Globus pallidus (tissue), 1 donor: ENCODE measurements at places on chromosomes 1 and 21.
A peak's percentile ranks its signal among the peaks of the same experiment; 100 is the strongest.

DNA sequence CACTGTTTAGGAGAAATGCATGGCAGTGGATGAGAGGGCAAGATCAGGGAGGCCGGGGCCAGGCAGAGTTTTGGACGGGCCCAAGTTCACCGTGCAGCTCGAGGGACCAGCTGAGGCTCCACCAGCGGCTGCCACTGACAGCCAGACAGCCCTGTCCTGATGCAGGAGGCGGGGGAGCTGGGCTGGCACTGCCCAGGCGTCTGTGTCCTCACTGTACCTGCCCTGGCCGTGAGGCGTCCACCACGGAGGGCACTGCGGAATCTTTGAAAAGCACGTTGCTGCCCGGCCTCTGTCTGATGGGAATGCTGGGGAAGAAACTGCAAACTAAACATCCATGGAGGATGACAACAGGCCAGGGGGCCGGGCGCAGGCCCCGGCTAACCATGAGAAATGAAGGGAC is 35.5 kb downstream of the VPS26C start:
- DNase-seq, result no peak

DNA sequence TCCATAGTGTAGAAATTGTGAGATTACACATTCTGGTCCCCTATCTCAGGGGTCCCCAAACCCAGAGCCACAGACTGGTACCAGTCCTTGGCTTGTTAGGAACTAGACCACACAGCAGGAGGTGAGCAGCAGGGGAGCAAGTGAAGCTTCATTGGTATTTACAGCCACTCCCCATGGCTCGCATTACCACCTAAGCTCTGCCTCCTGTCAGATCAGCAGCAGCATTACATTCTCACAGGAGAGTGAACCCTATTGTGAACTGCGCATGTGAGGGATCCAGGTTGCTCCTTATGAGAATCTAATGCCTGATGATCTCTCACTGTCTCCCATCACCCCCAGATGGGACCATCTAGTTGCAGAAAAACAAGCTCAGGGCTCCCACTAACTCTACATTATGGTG is 229.7 kb upstream of the IRF2BP2 start:
- DNase-seq, result no peak

DNA sequence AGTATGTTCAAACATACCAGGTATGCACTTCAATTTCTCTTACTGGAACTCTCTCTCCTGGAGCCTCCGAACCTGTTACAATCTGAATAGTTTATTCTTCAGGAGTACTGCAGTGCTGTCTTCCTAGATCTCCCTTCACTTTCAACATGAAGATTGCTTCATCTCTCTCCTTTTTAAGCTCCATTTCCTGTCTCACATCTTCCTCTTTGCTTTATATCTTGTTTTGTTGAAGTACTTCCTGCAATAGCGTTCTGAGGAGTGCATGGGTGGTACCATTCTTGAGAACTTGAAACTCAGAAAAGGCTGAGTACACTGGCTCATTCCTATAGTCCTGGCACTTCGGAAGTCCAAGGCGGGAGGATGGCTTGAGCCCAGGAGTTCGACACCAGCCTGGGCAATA is 15.7 kb upstream of the C1orf146 start:
- DNase-seq, result no peak

DNA sequence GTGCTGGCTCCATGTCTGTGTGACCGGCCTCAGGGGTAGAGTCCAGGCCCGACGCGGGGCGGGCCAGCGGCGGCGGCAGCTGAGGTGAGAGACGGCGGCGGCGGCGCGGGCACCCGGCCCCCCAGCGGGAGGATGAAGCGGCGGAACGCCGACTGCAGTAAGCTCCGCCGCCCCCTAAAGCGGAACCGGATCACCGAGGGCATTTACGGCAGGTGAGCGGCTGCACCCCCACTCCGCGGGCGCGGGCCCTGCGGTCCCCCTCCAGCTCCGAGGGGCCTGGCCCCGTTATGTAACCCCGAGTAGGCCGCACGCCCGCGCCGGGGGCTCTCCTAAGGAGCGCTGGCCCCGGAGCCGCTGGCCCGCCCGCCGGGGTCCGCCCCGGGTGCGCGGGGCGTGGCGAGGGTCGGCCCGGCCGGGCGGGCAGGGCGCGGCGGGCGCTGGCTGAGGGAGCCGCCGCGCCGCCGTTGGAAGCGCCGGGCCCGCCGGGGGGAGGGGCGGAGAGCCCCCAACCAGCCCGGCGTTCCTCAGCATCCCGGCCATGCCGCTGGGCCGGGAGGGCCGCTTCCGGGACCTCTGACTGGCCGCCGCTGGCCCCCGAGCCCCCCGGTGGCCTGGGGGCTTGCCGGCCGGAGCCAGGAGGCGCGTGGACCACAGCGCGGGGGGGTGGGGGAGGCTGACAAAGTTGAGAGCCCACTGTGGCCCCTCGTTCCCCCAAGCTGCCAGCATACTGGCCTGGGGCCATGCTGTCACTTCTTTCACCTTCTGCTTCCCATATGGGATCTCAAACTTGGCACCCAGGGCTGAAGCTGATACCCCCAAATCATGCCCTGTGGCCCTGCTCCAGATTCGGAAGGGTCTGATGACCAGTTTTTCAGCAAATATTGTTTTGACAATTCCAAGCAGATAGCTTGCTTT is 527 bp downstream of the MACO1 start:
- peak; percentile 20 for DNase-seq

DNA sequence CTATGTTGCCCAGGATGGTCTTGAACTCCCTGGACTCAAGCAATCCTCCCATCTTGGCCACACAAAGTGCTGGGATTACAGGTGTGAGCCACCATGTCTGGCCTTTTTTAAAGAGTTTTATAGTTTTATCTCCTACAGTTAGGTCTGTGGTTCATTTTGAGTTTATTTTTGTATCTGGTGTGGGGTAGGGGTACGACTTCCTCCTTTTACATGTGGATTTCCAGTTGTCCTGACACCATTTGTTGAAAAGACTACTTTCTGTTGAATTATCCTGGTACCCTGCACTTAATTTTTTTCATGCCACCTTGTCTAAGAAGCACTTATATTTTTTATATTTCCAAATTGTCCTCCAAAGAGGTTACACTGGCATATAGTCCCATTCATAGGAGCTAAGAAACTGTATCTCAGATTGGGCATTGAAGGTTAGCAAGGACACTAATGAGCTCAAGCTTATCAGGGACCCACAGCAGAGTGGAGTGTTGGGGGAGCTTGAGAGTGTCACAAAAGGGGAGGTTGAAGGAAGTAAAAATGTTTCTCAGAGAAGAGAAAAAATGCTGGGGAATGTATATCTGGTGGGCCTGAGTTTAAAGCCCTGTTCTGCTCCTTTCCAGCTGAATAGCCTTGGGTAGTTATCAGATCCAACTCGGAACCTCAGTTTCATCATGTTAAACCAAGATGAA is 23.4 kb upstream of the MEF2D start:
- no peak for DNase-seq

GRCh38 chr1:66711420-66711819 is 40.8 kb upstream of the DYNLT5 start:
- peak; percentile 22 for DNase-seq

DNA sequence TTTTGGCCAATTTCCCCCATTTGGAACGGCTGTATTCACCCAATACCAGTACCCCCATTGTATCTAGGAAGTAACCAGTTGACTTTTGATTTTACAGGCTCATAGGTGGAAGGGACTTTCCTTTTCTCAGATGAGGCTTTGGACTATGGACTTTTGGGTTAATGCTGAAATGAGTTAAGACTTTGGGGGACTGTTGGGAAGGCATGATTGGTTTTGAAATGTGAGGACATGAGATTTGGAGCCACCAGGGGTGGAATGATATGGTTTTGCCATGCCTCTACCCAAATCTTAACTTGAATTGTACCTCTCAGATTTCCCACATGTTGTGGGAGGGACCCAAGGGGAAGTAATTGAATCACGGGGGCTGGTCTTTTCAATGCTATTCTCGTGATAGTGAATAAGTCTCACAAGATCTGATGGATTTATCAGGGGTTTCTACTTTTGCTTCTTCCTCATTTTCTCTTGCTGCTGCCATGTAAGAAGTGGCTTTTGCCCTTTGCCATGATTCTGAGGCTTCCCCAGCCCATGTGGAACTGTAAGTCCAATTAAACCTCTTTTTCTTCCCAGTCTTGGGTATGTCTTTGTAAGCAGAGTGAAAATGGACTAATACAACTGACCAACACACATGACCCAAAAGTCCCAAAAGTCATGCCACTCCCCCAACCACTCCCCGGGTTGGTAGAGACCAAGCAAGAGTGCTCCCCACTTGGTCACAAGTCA is 35.4 kb upstream of the ZNF496 start:
- DNase-seq, result no peak

GRCh38 chr1:53549781-53550180 is 90.6 kb downstream of the DMRTB1 start:
- no peak for DNase-seq

GRCh38 chr21:29301691-29302090 is 3.0 kb downstream of the BACH1 start:
- no peak for DNase-seq

- DNase-seq, result no peak
These were observed 144.0 kb upstream of the PLXNA2 start for GRCh38 chr1:208387908-208388811.

DNA sequence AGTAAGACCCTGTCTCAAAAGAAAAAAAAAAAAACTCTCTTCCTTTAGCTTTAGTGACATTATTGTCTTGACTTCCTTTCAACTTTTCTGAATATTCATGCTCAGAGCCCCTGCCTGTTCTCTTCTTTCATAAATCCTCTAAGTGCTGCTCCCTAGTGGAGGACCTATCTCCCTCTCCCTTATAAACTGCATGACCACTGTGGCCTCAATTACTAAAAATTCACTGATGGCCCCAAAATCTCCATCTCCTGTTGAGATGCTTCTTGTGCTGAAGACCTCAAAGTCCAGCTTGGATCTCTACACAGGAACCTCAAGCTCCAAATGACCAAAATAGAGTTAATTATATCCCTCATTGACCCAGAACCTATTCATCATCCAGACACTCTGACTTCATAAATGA is 7.8 kb downstream of the ITLN1 start:
- DNase-seq, result no peak

DNA sequence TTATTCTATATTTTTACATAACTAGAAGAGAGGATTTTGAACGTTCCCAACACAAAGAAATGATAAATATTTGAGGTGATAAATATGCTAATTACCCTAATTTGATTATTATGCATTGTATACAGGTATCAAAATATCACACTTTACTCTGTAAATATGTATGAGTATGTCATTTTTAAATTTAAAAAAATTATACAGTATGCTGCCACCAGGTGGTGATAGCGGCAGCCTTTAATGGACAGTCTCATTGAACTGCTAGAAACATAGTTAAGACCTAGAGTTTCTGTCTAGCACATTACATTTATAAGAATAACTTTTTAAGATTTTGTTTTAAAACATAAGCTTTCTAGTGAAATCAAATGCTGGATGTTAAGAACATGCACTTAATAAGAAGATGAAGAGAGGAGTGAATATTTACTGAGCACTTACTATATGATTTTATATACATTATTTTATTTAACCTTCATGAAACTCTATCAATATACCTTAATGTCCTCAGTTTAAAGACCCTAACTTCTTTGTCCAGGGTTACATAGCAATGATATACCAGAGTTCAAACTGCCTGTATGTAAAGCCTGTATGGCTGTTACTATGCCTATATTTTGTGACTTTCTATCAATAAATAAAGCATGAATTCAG is 207.1 kb downstream of the NUF2 start:
- no peak for DNase-seq

DNA sequence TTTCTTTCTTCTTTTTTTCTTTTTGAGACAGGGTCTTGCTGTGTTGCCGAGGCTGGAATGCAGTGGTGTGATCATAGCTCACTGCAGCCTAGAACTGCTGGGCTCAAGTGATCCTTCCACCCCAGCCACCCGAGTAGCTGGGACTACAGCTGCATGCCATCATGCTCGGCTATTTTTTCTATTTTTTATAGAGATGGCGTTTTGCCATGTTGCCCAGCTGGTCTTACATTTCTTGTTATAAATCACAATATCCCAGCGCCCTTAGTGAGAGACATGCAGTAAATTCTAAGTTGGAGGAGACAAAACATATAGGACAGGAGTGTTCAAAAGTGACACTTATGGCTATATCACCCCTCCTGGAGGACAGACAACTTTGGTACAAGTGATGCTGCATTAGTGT is 31.3 kb upstream of the ACTN2 start:
- DNase-seq, result no peak

DNA sequence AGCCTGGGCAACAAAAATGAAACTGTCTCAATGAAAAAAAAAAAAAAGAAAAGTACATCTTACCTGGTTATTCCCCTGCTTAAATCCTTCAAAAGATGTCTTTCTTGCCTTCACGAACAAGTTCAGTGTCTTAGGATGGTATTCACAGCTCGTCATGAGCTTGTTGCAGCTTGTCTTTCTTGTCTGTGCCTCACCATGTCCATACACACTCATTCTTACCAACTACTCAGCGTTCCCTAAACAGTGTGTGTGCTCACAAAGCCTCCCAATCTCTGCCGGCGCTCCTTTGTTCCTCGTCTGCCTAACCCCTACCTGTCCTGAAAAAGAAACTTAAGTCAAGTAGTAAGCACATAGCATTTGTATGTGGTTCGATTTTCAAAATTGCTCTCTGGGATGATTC is 31.1 kb downstream of the UBE4B start:
- DNase-seq, result no peak

- no peak for DNase-seq
These were observed 35.5 kb downstream of the SDCCAG8 start for GRCh38 chr1:243291292-243291691.

GRCh38 chr1:245611251-245611650 is 456.5 kb downstream of the KIF26B start:
- no peak for DNase-seq

DNA sequence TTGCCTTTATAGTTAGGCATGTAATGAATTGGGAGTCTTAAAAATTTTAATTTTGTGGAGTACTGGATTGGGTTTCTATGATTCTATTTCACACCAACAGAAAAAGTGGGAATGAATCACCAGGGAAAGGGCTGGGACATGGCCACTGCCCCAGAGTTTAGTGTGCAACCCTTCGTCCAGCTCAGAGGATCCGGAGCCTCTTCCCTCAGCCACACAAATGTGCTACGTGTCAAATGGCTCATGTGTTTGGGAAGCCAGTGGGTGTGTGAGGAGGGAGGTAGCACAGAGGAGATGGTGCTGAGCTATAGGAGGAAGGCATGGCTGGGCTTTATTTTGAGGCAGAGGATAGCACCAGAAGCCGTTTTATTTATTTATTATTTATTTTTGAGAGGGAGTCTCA is 247.3 kb downstream of the SIPA1L2 start:
- DNase-seq, result no peak
